ENCODE measurements at places on chromosomes 5 and 9. TPM values are rescaled to one million over a fixed set of nuclear protein-coding genes. Genes with fewer than 3 reads are reported as not detected.

DPH7 gene
- total RNA-seq: 26.8 TPM

C9orf72 gene
- total RNA-seq: 48.3 TPM

CDH6 gene
- 1.8 TPM for total RNA-seq

C5 gene
- total RNA-seq: 13.2 TPM

TAF11L5 gene
- total RNA-seq: not detected

PLPP7 gene
- 0.94 TPM for total RNA-seq

DNAJC21 gene
- total RNA-seq: 19.1 TPM

PCDHB13 gene
- 6.0 TPM for total RNA-seq

PTTG1 gene
- 64.5 TPM for total RNA-seq

PTGS1 gene
- 64.3 TPM for total RNA-seq

FAXDC2 gene
- 28.8 TPM for total RNA-seq

RGS7BP gene
- 0.55 TPM for total RNA-seq

DAPK1 gene
- 10.6 TPM for total RNA-seq

PDE6A gene
- 2.9 TPM for total RNA-seq

SEMA5A gene
- 31.7 TPM for total RNA-seq

HEMGN gene
- total RNA-seq: not detected

IL13 gene
- total RNA-seq: not detected

All from suprapubic skin (tissue), 4 donors.